Thoracic aorta (tissue), 2 donors: ENCODE measurements at places on chromosomes 3 and 15.

GRCh38 chr15:39501366-39502081 is 79.4 kb upstream of the THBS1 start:
- DNase-seq: no peak

- no peak for DNase-seq
Measured at GRCh38 chr3:80470433-80470832, 702.6 kb upstream of the ROBO1 start.

DNA sequence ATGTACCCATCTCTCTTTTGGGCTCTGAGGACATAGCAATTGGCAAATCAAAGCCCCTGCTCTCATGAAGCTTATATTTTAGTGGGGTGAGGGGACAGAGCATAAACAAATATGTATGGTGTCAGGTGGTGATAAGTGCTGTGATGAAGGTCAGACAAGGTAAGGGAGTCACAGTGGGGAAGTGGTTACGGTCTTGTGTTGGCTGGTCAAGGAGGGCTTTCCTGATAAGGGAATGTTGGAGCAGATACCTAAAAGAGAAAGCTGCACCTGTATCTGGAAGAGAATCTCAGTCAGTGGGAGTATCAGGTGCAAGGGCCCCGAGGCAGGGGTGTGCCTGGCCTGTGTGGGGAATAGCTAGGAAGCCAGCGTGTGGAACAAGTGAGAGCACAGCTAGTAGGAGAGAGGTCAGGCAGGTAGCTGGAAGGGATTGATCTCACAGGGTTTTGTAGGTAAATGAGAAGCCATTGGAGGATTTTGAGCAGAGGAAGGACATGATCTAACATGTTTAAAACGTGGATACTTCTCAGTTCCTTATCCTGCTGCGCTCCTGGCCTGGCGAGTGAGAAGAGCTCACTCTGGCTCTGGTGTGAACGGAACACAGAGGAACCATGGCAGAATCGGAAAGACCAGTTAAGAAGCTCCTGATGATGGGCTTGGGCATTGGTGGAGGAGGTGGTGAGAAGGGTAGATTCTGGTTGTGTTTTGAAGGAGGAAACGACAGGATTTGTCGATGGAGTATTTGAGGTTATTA is 35.5 kb downstream of the MRAS start:
- no peak for DNase-seq

- DNase-seq: no peak
Measured at GRCh38 chr3:41363830-41364523, 164.7 kb downstream of the CTNNB1 start.

GRCh38 chr3:73927203-73927570 is 302.4 kb upstream of the PDZRN3 start:
- no peak for DNase-seq

- no peak for DNase-seq
Measured at GRCh38 chr3:14514323-14514720, 25.8 kb downstream of the GRIP2 start.

DNA sequence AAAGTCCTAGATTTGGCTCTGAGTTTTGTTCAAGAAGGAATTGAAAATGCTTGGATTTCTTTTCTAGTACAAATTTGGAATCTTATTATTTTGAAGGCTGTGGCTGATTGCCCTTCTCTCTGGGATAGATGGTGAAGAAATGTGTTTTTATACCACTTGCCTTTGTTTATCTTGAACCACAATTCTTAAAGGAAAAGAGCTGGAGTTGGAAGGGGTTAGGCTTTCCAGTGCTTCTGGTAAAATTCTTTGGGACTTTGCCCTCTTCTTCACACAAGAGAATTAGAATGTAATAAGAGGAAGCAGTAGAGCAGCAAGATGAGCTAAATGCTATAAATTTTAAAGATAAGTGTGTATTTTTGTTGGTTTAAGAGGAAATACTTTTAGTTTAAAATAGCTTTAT is 65.8 kb downstream of the COL6A5 start:
- DNase-seq: no peak

GRCh38 chr15:59185725-59186124 is 20.9 kb upstream of the LDHAL6B start:
- DNase-seq: no peak

DNA sequence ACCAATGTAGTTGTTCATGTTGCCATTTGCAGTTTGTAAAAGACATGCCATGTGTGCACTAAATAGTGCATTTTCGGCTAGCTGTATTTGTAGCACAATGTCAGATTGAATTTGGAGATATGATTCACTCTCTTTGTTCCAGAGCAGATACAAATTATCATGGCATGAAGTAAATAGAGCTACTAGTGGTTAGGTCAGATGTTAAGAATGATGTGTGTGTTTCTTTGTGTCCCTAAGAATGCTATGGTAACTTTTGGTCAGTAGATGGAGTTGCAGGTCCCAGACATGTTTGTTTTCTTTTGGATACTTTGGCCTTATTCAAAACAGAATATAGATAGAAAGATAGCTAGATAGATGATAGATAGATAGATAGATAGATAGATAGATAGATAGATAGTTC is 595.8 kb downstream of the NLGN1 start:
- DNase-seq: no peak

- DNase-seq: no peak
Measured at GRCh38 chr3:37627951-37628620, 233.6 kb upstream of the CTDSPL start.

DNA sequence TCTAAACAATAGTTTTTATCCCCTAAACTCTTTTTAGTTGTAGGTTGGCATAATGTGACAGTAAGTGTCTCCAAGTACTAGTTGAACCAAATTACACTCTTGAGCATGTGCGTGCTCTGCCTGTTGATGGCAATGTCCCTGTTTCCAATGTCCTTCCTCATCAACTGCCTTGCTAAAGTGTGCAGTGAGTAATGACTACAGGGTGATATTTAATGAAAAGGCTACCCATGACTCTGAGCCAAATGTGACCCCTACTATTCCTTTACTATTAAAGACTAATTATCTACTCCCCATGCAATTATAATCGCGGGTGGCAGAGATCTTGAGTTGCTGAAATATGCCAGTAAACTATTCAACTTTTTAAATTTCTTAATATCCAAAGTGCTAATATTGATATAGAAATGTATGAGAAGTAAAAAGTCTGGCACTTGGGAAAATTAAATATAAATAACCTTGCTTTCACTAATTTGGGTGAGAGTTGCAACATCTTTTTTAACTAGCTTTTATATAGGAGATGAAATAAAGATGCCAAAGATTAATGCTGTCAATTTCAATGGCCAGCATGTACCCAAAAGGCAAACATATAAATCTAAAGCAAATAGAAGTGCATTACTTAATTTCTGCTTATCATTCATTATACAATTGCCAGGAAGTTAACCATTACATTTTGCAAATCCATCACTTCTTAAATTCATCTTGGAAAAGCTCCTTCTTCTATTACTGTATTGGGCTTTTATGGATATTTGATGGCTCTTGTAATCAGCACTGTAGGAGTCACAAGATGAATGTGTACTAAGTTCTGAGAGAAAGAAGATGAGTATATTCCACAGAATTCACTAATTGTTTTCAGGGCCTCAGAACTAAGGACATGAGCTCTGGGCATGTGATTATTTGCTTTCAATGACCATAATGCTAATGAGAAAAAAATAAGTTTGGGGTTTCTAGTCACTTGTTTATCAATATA is 518.2 kb upstream of the NAALADL2 start:
- no peak for DNase-seq

GRCh38 chr3:10357592-10358308 is 36.8 kb upstream of the SEC13 start:
- no peak for DNase-seq

DNA sequence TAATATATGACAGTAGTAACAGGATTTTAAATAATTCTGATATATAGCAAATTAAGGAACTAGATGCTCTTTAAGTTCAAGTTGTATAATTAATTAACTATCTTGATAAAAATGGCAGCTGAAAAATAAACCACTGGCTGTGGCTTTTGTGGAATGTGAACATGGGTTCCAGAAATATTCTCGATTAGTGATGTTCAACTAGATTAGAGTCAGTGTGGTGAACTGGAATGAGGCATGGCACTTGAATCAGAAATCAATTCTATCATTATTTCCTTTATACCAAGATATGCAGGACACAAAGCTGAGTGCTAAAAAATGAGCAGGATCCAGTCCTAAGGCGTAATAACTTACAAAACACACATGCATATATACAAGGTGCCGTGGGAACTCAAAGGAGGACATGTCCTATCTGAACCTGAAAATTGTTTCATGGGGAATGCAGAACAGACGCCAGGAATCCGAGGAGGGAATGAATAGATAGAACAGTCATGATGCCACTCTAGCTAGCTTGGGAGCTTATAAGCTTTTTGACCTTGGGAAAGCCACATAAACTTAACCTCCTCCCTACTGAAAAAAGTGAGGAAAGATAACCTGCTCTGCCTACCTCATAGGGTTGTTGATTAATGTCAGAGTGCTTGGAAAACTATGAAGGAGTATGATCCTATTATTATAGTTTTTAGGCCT is 402.4 kb downstream of the PLCL2 start:
- DNase-seq: no peak

DNA sequence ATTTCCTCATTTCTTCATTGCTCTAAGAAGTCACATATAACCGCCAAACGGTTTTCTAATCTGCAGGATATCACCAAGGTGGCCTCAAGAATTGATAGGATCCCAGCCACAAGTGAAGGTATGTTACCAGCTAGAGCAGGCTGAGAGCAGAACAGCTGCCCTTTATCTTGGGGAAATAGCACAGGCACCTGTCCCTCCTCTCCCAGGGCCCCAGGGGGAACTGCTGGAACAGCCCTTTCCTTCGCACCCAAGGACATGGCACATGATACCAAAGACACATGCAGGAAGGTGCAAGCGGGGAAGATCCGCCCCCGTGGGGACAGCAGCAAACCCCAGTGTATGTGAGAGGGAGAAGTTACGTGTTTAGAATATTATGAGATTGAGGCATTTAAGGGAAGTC is 35.3 kb downstream of the HOMER2 start:
- no peak for DNase-seq

DNA sequence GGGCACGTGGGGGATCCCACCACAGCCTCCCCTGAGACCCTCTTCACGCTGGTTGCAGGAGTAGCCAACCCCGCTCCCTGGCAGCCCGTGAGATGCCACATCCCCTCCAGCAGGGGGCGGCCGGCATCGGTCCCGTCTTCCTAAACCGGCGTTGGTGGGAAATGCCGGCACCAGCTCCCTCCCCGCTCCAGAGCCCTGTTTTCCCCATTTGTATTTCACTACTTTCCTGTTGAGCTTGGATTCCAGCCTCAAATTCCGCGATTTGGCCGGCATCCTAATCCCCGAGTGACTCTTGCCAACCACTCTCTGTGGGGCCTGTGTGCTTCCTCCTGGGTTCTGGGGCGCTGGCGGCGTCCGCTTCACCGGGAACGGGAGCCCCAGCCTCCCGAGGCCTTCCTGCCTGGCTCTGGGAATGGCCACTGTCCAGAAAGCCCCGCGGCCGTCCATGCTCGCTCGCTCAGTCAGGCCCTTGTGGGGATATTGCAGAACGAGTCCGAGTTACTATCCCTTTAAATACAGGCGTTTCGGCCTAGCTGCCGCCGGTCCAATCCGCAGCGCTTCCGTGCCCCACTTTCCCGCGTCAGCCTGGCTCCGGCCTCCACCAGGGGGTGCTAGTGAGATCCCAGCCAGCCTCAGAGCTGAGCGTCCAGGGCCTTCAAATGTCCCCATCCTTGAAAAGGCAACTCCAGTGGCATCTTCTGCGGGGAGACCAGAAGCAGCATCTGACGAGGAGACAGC is 8.1 kb upstream of the ADAMTS17 start:
- DNase-seq: peak; percentile 77

GRCh38 chr3:18703798-18704197 is 278.7 kb upstream of the SATB1 start:
- DNase-seq: no peak

DNA sequence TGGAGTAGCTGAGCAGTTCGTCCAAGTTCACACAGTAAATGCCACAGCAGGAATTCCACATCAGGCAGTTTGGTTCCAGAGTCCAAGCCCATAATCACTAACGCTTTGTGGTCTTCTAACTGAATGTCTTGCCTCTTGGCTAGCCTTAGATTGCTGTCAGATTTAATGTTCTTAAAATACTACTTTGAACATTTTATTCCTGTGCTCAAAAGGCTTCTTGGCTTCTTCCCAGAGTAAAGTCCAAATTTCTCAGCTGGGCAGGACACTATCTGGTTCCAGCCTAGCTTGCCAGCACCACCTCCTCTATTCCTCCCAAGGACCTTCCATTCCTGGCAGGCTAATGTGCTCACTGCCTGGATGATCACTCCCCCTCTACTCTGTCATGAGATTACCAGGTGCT is 256.9 kb downstream of the SQOR start:
- peak; percentile 23 for DNase-seq

DNA sequence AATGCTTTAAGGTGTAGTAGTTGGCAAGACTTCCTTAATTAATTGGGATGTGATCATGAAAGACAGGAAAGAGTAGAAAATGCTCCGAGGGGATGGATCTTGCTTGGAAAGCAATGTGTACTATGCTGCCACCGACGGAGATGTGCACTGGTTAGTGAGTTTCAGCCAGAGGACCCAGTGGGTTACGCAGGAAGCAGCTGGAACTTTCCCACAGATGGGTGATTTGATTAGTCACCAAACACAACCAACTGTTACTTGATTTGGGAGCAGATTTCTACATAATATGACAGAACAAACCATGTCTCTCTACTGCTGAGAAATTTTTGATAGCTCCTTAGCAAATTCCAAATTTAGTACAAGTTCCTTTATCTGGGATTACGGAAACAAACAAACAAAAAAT is 245.4 kb upstream of the MCTP2 start:
- no peak for DNase-seq

DNA sequence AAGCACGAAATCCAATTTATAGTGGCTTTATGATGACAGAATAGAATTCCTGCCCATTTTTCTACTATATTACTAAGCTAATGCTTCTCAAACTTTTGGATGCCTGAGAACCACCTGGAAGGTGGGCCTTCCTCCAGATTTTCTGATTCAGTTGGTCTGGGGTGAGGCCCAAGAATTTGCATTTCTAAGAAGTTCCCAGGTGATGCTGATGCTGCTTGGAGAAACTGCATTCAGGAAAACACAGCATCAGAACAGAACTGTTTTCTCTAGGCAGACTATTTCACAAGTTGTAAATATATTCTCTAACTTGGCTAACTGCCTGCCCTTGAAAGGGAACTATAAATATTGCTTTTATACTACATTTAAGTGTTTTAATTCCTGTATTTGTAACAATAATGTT is 644.9 kb upstream of the DPPA4 start:
- no peak for DNase-seq

DNA sequence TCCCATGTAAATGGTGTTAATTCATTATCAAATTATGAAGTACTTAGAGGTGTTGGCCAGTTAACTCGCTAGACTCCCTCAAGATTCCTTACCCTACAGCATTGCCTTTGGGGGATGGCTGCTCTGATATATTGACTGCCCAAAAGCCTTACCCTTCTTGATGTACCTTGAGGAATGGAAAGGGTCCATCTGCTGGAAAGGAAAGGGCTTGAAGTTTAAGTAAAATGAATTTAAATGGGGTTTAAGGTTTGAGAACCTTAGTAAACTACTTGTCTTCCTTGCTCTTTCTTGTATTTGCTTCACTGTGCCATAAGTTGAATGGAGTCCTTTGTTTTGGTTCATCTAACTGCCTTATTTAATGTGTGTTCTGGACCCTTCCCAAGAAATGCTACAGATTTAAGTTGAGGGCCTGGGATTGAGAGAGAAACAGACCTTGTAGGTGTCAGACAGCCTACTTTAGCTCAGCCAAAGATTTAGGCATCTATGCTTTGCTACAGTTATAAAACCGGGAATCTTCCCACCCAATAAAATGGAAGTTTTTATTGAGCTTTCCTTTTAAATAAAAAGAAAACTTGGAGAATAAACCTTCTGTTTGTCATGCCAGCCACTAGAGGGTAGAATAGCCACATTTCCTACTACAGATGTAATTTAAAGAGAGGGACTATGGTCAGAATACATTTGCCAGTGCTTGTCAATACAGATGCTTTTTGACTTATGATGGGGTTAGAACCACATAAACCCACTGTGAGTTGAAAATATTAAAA is 25.3 kb downstream of the CMSS1 start:
- DNase-seq: no peak
